ENCODE measurements at places on chromosomes 1 and 21. TPM values are rescaled to one million over a fixed set of nuclear protein-coding genes. Genes with fewer than 3 reads are reported as not detected.

DNA sequence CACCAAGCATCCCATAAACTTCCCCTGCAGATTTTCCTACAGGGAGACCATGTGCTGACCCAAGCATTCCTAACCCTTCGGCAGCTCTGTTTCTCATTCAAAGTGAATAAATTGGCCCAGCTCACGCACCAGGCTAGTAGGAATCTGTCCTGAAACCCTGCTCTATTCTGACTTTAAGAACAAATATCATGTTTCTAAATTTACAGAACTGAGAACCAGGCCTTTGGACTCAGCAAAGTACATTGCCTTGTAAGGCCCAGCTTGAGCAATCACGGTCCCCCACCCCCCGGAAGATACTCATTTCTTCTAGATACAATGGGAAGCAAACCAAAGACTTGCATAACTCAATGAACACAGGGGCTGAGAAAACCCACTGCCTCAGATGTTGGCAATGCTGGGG lies 160.1 kb upstream of the NFIA start:
- DNase-seq = no peak

DNA sequence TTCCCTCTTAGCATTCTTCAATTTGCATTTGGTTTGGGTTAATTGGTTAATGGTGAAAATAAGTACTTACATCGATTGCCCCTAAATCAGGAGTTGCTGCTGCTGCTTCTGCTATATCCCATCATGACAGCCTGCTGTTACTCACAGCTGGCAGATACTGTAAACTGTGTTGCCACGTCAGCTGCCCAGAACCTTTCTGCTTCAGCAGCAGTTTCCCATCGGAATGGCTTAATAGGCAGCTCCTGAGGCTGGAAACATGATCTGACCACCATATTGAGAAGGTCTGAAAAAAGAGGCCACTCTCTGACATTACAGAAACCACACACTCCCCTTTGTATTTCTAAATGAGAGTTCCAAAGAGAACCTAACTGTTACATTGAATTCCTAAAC lies 14.3 kb upstream of the SEC16B start:
- peak; percentile 79 for DNase-seq

GRCh38 chr1:94180650-94181049 lies 56.7 kb downstream of the ARHGAP29 start:
- no peak for DNase-seq

DNA sequence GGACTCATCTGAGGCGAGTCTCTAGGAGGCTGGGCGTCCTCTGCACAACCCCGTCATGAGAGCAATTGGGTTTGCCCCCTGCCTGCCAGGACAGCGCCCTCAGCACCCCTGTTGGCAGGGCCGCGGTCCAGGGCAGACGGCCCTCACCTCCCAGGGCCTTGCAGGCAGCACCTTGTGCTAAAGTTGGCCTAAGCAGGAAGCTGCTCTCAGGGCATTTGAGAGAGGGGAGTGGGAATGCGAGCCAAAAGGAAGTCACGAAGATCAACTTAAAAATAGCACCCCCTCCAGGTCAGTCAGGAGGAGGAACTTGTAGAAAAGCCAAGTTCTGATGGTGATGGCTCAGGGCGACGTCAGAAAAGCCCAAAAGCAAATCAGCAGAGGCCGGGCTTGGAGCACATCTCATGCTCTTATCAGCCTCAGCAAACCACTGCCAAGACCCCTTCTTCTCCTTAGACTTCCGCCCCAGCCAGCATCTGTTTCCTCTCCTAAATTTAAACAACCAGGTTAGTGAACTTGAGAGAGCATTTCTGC lies 12.6 kb upstream of the ADORA3 start:
- DNase-seq = no peak

GRCh38 chr1:104780470-104781078 lies 1030.9 kb downstream of the AMY1C start:
- peak; percentile 12 for DNase-seq

- DNase-seq = no peak
These were observed 18.5 kb upstream of the C1orf21 start for GRCh38 chr1:184368354-184368753.

DNA sequence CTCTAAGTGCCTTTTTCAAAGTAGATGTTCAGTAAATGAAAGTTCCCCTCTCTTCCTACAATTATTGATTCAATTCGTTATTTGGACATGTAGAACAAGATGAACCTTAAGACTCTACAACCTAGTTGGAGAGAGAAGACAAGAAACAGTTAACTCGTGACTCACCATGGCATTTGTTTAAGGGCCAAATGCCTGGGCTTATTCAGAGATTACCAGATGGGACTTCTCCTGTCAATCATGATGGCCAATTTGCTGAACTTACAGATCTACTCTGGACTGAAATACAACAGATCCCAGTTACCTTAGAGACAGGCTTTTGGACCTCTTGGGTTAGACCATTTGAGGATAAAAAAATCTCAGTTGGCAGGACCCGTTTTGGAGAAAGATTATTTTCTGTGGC lies 93.5 kb downstream of the C1orf94 start:
- no peak for DNase-seq

DNA sequence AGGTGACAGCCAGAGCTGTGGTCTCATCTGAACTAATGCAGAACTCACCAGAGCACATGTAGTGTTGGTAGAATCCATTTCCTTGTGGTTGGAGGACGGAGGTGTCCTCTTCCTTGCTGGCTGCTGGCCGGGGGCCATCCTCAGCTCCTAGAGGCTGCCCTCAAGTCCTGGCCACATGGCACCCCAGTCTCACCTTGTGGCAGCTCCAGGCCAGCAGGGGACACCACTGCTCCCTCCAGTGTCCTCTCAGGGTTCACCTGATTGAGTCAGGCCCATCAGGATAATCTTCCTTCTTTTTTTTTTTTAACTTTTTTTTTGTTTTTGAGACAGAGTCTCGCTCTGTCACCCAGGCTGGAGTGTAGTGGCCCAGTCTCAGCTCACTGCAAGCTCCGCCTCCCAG lies 2.9 kb downstream of the KCNE1 start:
- DNase-seq = no peak

- DNase-seq = no peak
These were observed 904 bp upstream of the RPL22 start for GRCh38 chr1:6200188-6200809.

- no peak for DNase-seq
These were observed 6.3 kb downstream of the KIF21B start for GRCh38 chr1:201016943-201017827.

DNA sequence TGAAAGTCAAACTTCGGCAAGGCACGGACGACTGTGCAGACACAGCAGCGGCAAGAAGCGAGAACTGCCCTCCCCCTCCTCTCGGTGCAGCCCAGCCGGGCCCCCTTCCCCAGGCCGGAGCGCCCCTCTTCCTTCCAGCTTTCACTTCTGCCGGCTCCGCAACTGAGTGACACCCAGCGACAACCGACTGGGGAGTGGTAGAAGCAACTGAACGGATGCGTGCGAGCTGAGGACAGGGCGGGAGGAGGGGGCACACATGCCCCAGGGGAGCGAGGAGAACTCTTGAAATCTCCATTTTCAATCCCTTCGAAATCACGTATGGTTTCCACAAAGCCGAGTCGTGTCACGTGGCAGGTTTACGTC lies 146.6 kb downstream of the PGBD5 start:
- no peak for DNase-seq

DNA sequence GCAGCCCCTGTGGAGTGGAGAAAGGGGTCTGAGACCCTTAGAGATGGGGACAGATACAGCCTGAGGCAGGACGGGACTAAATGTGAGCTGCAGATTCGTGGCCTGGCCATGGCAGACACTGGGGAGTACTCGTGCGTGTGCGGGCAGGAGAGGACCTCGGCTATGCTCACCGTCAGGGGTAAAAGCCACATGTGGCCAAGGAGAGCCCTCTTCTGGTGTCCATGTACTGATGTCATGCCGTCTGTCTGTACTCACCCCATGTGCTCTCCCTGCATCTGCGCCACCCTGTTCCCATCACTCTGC lies 84.7 kb downstream of the OBSCN start:
- no peak for DNase-seq

DNA sequence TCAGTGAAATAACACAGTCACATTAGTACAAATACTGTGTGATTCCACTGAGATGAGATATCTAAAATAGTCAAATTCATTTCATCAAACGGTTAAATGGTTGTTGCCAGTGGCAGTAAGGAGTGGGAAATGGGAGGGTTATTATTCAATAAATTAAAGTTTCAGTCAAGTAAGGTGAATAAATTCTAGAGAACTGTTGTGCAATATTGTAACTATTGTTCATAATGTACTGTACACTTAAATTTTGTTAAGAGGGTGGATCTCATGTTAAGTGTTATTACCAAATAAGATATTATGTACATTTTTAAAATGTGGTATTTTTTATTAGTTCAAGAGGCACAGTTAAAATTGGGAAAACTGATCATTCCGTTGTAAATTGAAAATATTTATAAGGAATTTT lies 463.3 kb upstream of the BRINP3 start:
- DNase-seq = no peak

GRCh38 chr1:148158341-148159003 lies 6.4 kb upstream of the NBPF11 start:
- no peak for DNase-seq

GRCh38 chr1:68178821-68179490 lies 53.4 kb downstream of the WLS start:
- DNase-seq = no peak

DNA sequence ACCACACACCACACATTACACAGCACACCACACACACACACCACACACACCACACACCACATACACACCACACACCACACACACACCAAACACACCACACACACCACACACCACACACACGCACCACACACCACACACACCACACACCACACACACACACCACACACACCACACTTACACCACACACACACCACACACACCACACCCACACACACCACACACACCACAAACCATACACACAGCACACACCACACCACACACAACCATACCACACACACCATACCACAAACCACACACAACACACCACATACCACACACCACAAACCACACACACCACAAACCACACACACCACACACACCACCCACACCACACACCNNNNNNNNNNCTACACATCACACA lies 40.9 kb upstream of the SIK1 start:
- DNase-seq = no peak

- DNase-seq = no peak
These were observed 14.3 kb downstream of the FBXO28 start for GRCh38 chr1:224127925-224128819.

- DNase-seq = no peak
These were observed 111.8 kb downstream of the VPS13D start for GRCh38 chr1:12341667-12342066.

DNA sequence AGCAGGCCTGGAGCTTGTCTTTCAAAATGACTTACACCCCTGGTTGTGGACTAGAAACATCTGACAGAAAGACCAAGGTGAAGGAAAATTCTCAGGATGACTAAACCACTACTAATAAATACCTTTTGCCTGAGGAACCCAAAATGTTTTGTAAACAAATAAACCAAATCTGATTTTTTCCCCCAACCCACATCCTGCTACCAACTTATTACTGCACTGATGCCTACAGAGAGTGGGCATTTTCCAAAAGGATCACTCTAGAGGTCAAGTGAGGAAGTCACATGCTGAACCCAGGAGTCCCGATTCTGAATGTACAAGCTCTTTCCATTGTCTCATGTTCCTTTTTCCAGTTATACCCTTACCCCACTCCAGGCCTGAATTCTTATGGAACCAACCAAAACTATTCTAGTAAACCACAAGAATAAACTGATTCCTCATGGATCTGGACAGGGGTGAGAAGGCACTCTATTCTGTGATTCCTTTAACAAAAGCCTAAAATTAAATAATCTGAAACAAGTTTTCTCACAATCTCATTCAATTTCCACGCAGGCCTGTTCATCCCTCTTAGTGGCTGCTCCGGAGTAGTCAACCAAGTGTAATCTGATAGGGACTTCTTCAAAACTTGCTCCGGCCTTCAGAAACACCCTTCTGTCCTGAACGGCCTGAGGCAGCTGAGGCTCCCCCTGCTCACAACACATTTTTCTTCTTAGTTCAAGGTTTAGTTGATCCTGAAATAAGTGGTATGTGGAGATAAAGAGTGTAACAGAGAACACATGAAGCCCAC lies 1.4 kb downstream of the PI4KB start:
- no peak for DNase-seq

GRCh38 chr1:161838885-161839284 lies 72.8 kb downstream of the ATF6 start:
- DNase-seq = no peak

GRCh38 chr1:184866991-184867788 lies 107.1 kb downstream of the NIBAN1 start:
- peak; percentile 91 for DNase-seq

GRCh38 chr1:69592341-69592740 lies 24.6 kb downstream of the LRRC7 start:
- no peak for DNase-seq

DNA sequence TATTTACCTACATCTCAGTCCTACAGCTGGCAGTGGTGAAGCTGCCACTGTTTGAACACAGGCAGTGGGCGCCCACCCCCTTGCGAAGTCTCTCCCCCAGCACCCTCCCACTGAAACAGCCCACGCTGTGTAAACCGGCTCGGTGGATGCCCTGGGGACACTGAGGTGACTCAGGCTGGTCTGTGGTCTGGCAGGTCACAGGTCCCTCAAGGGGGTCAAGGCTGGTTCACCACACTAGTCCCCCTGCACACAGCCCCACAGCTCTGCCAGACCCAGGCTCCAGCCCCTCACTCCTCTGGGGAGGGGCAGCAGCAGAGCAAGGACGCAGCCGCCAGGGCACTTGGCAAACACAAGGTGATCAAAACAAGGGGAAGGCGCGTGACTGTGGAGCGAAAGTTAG lies 7.6 kb downstream of the CHD5 start:
- DNase-seq = no peak

- DNase-seq = peak; percentile 42
These were observed 24.3 kb downstream of the AHCTF1 start for GRCh38 chr1:246907472-246907871.

- peak; percentile 95 for DNase-seq
These were observed 19.8 kb downstream of the OLFML2B start for GRCh38 chr1:162003830-162004215.

DNA sequence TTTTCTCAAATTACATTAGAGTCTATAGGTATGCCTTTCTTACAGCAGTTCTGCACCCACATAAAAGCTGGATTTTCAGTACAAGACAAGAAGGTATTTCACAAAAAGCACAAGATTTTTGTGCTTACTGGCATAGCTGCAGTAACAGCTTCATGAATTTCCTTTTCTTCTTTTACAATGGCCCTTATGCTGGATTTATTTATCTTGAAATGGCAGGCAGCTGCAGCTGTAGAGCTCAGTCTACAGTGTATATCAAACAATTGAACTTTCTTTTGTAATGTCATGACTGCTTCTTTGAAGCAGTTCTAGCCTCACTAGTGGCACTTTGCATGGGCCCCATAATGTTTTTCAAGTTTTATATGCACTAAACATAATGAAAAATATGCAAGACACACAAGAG lies 510.2 kb downstream of the KCNT2 start:
- no peak for DNase-seq

GRCh38 chr1:100219883-100220282 lies 29.8 kb downstream of the DBT start:
- no peak for DNase-seq

The CCDC17 gene
- total RNA-seq = not detected

The CD1B gene
- total RNA-seq = not detected

The FCRLB gene
- total RNA-seq = 0.51 TPM

The FCER1G gene
- 6.1 TPM for total RNA-seq

The KCNE2 gene
- not detected for total RNA-seq

The ARHGEF16 gene
- 0.58 TPM for total RNA-seq
